IPS DF 19.7 (cell line): ENCODE measurements at places on chromosomes 5 and 9.

DNA sequence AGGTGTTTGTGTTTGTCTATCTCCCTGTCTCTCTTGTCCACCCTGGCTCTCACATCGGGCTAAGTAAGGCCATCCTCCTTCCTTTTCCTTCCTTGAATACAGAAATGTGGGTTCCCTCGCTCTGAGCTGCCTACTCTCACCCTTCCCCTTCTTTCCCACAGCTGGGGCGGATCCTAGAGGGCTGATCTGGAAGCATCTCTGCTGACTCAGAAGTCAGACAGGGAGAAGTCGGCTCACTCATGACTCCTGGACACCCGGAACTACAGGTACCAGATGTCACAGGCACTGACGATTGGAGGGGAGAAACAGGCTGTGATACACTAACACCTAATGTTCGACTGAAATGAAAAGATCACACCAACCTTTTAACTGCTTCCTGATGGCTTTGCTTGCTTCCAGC, 41.3 kb downstream of the PTPN3 start:
- no peak for DNase-seq

DNA sequence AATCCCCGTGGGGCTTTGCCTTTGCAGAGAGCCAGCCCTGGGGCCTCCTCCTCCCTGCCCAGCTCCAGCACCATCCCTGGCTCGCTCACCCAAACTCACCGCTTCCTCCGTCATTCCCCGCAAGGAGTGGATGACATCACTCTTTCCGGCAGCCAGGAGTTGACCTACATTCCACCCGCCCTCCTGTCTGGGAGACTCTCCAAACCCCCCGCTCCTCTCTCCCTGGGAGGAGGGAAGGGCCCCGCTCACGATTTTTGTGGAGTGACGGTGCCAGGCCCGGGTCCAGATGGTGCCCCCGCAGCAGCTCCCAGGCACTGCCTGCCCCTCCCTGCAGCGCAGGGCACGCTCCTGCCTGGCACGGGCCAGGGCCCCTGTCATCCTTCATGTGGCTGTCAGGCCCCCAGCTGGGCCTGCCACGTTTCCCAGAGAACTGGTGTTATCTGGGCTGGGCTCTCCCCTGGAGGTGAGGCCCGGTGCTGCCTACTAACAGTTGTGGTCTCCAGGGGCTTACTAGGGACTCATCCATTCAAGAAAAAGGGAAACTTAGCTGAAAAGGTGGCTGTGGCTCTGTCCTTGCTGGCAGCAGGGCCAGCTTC, 52.3 kb downstream of the NTNG2 start:
- peak; percentile 42 for DNase-seq

DNA sequence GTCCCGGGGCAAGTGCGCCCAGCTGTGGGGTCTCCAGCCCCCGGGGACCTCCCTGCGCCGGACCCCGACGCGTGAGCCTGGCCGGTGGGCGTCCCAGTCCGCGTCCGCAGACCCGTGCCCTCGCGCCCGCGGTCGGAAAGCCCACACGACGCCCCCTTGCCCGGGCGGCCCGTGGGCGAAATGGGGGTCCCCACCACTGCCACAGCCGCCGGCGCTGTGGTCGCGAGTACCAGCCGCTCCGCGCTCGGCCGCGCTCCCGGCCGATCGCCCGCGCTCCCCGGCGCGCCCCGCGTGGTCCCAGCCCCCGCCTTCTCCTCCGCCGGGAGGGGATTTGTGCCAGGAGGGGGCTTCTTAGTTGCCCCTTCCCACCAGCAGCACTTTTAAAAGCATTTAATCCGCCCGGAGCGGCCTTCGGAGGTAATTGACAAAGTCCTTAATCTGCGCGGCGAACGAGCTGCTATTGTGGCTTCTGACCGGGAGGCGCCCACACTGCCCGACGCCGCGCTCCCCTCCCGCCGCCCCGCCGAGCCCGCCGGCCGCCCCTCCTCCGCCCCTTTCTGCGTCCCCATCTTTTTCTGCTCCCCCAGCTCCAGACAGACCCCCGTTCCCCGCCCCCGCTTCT, 469 bp upstream of the FIBCD1 start:
- DNase-seq, result no peak

GRCh38 chr5:116487045-116487444, 87.6 kb downstream of the SEMA6A start:
- no peak for DNase-seq

DNA sequence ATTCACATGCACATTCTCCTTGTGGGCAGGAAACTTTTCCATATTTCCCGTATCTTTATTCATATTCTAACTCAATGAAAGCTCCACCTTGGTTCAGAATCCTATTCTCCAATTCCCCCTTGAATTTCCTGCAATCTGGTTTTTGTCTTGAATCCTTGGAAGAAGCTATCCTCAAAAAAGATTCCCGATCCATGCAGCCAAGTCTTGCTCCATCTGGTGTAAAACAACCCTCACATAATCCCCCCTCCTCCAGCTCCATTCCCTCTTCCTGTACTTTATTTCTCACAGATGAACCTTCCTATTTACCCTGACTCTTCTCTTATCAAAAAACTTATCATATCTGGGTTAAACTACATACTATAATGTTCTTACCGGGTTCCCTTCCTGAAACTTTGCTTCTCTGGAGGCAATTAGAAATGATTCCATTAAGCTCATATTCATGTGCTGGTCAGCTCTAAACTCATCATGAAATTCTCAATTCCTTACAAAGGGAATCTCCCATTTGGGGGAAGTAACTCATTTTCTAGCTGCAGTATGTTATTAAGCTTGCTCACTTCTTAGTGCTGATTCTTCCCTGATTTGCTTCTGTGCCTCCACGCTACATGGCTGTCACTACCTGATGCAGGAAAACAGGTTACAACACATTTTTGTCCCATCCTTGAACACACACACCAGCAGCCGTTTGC, 81.7 kb downstream of the GNAQ start:
- DNase-seq, result no peak

DNA sequence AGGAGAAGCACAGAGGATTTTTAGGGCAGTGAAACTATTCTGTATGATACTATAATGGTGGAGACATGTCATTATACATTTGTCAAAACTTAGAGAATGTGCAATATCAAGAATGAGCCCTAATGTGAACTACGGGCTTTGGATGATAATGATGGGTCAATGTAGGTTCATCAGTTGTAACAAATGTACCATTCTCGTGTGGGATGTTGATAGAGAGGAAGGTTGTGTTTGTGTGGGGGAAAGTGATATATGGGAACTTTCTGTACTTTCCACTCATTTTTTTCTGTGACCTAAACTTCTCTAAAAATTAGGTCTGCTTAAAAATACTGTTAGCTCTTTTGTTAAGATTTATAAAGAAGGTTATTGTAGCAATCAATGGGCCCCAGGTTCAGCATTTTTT, 138.9 kb downstream of the SPATA31D1 start:
- no peak for DNase-seq

DNA sequence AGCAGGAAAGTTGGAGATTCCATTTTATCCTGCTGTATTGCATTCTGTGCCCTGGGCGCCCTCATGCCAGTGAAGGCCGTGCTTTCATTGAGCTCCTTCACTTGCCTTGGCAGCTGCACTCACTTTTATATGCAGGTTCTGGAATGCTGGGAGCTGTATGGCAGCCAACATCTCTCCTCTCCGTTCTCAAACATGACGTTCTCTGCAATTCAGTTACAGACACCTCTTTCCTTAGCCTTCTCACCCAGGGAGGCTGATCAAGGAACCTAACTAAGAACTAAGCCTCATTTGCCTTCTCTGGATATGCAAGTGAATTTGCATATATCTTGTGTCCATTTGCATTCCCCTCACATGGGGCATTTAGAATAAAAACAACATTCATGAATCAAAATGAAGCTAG, 29.4 kb upstream of the PURA start:
- no peak for DNase-seq

- DNase-seq, result no peak
These were observed 14.5 kb downstream of the FBXW5 start for GRCh38 chr9:136930014-136930413.

DNA sequence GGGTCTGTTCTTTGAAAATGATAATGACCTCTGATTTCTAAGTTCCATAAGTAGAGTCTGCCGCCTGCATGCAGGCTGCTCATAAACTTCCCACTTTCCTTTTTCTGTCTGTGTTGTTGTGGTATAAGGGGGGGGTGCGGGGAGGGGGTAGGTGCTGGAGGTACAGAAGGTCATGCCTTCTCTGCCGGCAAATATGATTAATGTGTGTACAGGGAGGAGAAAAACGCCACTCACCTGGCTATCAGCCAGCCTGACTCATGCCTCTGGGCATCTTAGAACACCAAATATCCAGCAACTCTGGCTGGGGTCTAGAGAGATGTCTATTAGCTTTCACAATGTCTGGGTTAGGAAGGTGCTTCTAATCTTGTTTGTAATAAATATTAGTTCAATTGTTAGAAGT, 128.3 kb downstream of the EFNA5 start:
- no peak for DNase-seq

DNA sequence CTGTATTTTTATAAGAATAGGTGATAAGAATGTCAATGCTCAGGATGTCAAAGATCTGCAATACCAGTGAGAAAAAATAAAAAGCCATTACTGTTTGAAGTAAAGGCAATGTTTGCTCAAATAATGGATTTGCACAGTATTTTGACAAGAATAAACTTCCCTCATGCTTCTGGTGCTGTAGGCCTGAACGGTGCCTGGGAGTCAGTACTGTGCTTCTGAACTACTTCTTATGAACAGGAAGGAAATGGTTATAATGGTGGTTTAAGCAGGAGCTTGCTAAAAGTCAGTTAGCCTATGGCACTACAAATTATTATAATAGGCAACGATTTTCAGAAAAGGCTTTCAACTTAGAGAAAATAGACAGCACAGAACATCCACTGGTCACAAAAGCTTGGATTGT, 548.3 kb upstream of the CDH18 start:
- DNase-seq, result no peak

GRCh38 chr9:136645352-136645902, 17.3 kb upstream of the EGFL7 start:
- no peak for DNase-seq

- no peak for DNase-seq
These were observed 54.4 kb downstream of the SMIM23 start for GRCh38 chr5:171840066-171840465.

DNA sequence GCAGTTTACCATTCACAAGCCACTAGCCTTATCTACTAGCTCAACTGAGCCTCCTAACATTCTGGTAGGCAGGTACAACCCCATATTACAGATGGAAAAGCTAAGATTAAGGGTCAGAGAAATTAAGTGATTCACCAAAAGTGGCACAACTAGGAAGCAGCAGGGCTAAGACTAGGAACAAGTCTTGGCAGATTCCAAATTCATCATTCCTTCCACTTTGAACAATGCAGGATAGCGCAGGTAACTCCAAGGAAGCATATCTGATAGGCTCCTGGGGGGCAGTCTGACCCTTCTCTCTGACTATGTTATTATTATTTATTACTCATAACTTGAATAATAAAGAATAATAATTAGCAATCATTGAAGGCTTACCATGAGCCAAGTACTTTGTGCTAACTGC, 8.5 kb downstream of the HBEGF start:
- DNase-seq, result no peak

DNA sequence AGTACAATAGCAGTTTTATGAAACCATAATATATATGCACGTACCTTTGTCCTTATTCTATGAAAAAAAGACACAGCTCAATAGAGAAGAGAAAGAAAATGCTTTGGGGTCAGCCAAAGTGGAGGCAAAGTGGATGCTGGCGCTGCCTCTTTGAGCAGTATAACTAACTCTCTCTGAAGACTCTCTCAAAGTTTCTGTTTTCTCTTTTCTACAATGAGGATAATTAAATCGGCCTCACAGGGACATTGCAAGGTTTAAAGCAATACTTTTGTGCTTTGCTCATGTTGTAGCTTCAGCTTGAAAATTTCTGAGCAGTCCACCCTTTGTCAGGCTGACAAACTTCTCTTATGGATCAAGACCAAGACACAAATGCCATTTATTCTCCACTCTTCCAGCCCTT, 455.1 kb upstream of the MPDZ start:
- DNase-seq, result no peak

DNA sequence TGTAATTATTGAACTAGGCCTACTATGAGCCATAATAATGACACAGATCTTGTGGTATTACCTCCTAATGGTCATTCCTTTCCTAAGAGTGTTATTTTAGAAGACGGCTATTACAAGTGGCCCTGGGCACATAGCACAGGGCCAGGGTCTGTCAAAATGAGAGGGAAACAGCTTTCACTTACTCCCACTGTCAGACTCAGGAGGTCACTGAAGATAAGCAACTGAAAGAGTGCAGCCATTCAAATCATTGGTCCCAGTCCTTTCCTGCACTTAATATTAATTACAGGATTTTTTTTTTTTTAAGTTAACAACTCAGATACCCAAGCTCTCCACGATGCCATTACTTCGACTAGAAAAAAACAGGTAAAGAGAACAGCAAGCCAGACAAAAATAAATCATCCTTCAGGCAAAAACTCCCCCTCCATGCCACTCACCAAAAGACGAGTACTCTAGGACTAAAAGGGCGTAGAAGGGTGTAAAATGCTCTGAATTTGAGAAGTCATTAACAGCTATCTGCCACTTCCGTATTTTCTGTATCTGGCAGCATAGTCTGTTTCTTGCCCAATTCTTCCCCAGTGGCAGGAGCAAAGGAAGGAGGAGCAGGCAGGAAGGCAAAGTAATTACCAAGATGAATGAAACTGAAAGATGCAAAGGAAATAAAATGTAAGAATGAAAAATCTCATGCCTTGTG, 87.4 kb downstream of the ZNF608 start:
- DNase-seq, result no peak

GRCh38 chr5:172167895-172168294, 20.1 kb downstream of the STK10 start:
- no peak for DNase-seq

DNA sequence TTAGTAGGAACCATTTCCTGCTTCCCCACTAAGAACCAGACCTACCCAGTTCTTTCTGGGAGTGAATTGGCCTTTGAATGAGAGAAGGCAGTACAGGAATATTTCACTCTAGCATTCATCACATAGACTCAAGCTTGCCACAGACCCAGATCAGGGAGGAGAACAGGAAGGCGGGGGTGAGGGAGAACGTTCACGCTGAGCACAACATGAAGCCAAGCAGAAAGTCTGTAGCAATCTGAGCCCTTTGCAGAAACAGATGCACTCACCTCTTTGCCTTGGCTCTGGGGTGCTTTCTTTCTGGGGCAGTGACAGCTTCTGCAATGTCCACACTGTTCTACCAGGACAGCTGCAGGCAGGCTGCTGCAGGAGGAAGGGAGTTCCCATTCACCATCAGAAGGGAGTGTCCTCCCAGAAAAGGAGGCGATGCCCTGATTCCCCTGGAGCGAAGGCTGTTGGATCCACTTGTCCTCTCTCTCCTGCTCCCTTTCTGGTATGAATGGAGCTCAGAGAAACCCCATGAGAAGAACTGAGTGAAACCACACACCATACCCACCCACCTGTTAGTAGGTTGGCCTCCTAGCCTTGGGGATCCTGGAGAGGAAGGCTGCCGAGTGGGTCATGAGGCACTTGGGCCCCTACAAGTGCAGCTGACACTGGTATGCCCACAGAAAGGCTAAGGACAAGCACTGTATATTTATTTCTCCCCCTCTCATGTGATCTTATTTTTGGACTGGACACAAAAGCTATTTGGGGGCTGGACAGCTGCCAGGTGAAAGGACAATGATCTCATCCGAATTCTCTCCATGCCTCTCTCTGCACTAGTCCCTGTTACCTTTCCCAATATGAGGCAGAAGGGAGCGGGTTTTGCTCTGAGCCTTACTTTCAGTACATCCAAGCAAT, 11.7 kb upstream of the FGF1 start:
- no peak for DNase-seq
